ENCODE measurements at places on chromosomes 7 and 10.

- no peak for DNase-seq
These were observed 19.9 kb downstream of the MACC1 start for GRCh38 chr7:20197125-20197748.

- DNase-seq, result no peak
These were observed 15.0 kb downstream of the TSPAN33 start for GRCh38 chr7:129159539-129159938.

- no peak for DNase-seq
These were observed 91.7 kb upstream of the HPS1 start for GRCh38 chr10:98538472-98538871.

DNA sequence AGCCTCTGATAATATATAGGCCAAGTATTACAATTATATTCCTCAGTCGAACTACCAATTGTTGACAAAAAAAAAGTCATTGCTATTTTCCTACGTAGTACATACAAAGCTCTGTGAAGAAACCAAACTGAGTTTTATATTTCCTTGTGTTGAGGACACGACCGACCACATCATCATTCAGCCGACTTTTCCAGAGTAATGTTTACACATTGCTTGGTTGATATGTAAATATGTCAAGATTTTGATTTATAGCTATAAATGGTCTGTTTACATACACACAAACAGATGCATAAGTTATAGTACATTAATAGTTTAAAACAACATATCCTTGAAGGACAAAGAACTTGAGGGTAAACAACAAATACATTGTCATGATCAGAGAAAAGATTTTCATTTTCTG, 121.5 kb downstream of the CRPPA start:
- no peak for DNase-seq

GRCh38 chr10:130560573-130560972, 424.4 kb downstream of the GLRX3 start:
- no peak for DNase-seq

DNA sequence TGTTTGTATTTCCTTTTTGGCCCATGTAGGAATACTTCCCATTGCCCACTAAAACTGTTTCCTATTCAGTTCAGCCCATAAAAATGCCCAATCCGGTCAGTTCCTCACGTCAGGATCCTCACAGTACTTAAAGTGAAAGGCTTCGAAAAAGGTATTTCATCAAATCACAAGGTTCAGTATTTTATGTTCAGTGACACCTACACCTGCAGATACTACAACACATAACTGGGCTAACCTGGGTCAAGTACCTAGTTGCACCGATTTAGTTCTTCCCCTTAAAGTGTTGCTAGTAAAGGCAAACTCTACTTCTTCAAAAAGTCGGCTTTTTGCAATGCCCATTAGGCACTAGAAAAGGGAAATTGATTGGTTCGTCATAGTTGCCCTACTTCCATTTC, 1.1 kb downstream of the SNX13 start:
- DNase-seq, result no peak

GRCh38 chr7:69992938-69993337, 394.7 kb downstream of the AUTS2 start:
- no peak for DNase-seq

DNA sequence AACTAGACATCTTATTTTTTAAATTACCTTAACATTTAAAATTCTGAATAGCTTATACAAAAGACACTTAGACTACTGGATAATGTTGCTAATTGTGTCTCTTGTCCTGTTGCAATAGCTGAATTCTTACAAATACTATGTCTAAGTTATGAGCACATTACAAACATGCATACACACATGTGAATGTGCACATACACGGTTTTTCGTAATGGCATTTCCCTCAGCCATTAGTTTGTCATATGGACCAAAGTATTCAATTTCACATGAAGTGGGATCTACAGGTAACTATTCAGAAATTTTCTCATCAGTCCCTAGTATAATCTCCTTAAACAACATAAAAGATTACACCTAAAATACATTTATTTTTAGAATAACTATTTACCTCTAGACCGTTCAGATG, 178.6 kb upstream of the BET1 start:
- DNase-seq, result no peak

DNA sequence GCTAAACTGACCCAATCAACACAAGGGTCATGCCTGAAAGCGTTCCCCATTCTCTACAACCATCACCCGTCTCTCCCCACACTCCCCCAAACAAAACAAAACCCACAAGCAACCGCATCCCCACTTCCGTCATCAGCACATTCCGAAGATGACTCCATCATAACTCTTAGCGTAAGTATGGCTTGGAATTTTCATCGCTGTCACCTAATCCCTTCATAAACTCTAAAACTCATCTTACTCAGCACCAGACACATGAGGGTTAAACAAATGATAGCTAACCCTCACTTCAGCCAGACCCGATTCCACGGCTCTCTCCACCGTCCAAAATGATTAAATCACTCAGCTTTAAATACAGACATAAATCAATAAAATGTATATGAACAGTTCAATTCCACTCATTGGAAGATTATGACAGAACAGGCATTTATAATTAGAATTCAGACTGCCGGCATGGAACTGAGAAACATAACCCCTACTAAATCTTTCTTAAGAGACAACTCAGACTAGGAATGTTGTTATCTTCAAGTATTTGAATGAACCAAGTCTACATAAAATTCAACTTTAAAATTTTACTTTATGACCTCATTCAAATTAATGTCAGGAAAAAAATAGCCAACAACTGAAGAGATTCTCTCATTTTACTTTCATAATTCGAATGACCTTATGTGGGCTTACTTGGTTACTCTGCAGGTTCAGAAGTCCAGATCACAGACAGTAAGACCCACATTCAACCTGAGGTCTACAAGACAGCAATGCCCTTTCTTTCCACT, 215.9 kb downstream of the PARD3 start:
- DNase-seq, result no peak

DNA sequence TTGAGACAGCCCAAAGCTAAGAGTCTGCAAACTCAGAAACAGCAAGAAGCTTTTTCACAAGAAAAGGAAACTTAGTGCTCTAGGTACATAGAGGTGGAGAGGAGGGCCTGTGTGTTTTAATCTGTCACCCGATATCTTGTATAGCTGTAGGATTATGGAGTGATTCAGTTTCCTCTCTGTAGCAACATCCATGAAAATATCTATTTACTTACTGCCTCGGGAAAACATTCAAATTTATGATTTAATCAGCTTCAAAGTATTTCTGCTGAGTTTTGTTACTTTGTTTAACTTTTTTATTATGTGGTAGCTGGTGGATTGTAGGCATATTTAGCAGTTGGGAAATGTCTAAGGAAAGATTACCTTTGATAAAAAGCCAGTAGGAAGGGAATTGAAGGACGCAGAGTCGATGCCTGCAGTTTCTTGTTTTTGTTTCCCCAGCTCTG, 292.0 kb downstream of the CCDC3 start:
- no peak for DNase-seq

DNA sequence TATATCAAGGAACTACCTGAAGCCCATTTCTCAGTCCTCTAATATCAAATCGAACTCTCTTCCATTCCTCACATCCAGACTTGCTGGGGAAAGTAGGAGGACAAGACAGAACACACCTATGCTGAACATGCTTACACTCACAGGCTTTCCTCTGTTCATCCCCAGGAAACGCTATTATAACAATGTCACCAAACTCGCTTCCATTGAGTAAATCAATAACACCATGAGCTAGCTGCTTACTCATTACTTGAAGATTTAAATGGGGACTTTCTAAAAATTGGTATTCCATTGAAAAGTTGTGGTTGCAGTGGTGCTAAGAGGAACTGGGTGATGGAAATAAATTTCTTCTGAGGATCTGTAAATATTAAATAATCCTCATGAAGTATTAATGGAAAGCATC, 88.8 kb downstream of the SLC25A13 start:
- no peak for DNase-seq

DNA sequence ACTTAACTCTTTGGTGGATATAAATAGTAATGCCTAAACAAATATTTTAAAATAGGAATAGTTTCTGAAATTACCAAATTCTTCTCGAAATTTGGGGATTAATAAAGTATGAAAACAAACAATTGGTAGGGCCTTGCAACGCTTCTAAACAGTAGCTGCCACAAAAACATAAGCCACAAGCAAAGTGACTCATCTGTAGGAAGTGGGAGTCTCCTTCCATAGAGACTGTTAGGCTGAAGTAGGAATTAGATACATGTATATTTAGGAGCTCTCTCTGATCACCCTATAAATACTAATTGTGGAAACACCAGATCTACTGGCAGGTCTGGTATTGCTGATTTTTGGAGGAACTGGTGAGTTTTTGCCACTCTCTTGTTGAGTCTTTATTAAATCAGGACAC, 5.7 kb upstream of the LMOD2 start:
- DNase-seq, result no peak

DNA sequence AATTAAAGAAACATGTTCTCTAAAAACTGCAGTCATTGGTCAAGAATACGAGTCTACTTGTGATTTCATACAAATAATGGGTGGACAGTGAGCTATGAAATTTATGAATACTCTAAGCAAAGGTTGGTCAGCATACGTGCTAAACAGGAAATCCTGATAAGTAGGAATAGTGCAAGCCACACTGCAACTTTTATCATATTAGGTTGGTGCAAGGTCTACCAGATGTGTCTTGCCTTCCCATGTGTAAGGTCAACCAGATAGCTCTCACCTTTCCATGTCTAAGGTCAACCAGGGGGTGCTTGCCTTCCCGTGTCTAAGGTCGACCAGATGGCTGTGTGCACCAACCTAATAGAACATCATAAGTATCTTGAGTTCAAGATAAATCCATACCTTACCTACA, 2.0 kb upstream of the ITGB1 start:
- DNase-seq, result no peak

DNA sequence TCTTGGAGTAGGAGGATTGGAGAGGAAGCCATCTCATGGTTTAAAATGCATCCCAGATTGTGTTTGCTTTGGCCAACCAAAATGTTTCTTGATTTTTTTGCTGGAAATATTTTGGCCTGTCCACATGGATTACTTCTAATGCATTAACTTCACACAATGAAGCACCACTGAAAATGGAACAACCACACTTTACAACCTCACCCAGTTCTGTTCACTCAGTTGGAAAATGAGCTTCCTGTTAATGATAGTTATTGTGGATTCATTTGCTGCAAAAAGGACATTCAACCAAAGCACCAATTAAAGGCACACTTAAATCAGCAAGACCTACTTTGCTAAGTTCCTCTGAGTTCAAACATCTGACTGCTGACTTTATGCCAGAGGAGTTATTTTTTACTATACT, 11.3 kb upstream of the A1CF start:
- DNase-seq, result no peak

GRCh38 chr10:306675-307185, 171.5 kb downstream of the ZMYND11 start:
- DNase-seq, result no peak

GRCh38 chr10:77163670-77164348, 473.8 kb downstream of the KCNMA1 start:
- no peak for DNase-seq

- DNase-seq, result no peak
These were observed 81.4 kb downstream of the ATXN7L1 start for GRCh38 chr7:105794741-105795729.

DNA sequence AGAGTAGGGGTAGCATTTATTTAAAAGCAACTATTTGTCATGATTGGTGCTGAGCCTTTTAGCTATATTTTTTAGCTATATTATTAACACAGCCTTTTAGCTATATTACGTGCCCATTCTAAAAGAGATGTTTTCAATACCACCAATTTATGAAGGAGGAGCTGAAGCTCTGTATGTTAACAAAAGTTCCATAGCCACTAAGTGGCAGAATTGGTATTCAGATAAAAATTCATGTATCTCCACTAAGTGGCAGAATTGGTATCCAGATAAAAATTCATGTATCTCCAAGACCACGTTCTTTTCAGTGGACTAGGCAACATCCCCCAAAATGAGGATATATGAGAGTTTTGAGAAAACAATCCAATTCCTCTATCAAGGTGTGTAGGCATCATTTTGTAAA, 268.6 kb downstream of the HGF start:
- DNase-seq, result no peak

GRCh38 chr7:1950452-1951158, 280.5 kb downstream of the ELFN1 start:
- no peak for DNase-seq

GRCh38 chr10:126391192-126391885, 3.1 kb upstream of the ADAM12 start:
- no peak for DNase-seq

DNA sequence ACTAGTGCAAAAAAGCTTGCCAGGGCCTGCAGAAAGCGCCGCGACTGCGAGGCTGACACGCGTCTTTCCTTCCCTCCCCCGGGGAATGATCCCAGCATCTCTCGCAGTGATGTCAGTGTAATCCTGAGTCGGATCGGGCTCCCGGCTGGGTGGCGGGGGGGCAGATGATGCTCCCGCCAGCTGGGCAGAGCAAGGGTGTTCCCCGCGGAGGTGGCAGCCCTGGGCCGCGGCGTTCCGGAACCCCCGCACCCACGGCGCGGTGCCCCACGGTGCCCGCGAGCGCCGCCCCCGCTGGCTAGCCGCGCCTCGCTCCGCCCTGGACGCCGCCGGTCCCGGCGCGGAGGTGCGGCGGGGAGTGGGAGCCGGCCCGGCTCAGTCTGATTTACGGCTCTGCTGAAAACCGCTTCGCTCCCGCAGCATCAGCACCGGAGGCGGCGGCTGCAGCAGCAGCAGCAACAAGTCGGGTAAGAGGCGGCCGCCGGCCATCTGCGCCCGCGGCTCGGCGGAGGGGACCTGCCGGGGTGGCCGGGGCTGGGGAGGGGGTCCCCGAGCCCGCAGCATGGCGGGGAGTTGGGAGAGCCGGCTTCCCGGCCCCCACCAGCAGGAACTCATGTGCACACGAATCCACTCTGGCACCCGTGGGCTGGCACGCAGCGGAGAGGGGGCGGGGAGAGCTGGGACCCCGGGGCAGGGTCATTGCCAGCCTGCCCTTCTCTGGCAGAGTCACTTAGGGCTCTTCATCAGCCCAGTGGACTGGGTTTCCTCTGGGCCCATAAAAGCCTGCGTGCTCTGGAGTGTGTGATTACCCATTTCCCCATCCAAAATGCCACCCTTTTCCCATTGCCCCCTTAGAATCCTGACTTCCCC, at the start of gene ZNF365:
Gene ZNF365, plus strand, starts transcription at position 375 of the 867 bp plus-strand sequence. CDS start 1,825 bp downstream, outside the sequence.
- peak; percentile 15 for DNase-seq
